ENCODE measurements at places on chromosomes 3 and 15.

DNA sequence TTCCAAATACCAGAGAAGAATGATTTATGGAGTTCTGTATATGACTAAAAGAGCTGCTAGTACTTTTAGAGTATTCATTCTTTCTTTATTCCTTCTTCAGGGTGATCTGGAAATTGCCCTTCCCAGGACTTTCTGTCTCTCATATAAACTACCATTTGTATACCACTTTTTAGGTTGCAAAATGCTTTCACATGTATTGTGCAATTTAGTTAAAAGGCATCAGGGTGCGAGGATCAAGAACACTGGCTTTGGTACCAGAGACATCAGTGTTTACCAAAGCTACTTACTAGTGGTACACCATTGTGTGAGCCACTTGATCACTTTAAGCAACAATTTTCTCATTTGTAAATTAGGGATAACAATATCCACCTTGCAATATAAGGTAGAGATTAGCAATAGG lies 251.4 kb downstream of the TIGIT start:
- DNase-seq, result no peak

GRCh38 chr15:47720555-47720954 lies 3.2 kb downstream of the SEMA6D start:
- no peak for DNase-seq

- no peak for DNase-seq
These were observed 129.4 kb downstream of the VPS8 start for GRCh38 chr3:184941408-184941807.

GRCh38 chr3:17491601-17492000 lies 250.8 kb downstream of the TBC1D5 start:
- DNase-seq, result no peak

DNA sequence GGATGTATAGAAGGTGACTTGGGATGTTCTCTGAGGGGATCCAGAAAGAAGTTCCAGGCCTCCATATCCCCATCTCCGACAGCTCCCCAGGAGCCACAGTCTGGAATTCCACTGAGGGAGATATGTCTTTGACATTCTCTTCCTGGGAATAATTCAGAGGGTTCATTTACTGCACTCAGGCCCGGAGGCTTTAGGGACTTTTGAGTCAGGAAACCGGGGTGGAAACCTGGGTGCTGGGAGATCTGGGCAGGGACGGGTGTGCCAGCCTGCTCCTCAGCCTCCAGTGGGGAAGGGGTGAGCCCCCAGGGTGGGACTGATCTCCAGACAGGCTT lies 147.7 kb downstream of the SMAD6 start:
- no peak for DNase-seq

GRCh38 chr15:29048011-29048410 lies 162.2 kb downstream of the APBA2 start:
- no peak for DNase-seq

- no peak for DNase-seq
These were observed 220.5 kb downstream of the CTNNB1 start for GRCh38 chr3:41419809-41420208.

GRCh38 chr15:73885954-73886700 lies 12.8 kb downstream of the TBC1D21 start:
- DNase-seq, result no peak

- no peak for DNase-seq
These were observed 90.4 kb upstream of the TSEN2 start for GRCh38 chr3:12393894-12394293.

DNA sequence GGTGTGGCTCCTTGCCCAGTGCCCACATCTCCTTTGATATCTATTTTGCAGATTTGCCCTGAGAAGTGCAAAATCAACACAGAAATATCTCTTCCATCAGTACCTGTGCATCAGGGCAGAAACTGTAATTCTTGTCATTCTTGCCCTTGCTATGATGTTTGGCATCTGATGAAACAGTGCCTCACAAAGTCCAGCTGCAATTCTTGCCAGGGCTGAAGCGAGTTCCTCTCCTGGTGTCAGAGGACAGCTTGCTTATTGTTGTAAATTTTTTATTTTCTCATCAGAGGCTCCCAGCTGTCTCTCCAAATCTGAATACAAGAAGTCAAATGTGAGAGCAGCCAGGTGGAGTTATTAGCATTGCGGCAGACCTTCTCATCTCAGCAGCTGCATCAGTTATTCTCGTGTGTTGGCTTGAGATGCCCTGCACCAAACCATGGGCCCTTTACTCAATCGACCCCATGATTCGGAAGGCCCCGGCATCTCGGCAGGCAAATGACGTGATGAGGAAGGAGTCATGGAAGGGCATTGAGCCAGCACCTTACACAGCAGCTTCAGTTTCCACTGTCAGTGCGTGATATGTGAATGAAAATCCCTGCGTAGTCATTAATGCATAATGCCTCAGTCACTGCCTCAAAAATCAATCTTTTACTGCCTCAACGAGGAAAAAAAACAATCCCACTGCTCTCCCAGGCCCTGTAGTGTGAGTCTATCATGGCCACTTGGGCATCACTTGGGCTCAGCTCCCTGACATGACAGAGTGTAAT lies 93.4 kb downstream of the CCNL1 start:
- no peak for DNase-seq

DNA sequence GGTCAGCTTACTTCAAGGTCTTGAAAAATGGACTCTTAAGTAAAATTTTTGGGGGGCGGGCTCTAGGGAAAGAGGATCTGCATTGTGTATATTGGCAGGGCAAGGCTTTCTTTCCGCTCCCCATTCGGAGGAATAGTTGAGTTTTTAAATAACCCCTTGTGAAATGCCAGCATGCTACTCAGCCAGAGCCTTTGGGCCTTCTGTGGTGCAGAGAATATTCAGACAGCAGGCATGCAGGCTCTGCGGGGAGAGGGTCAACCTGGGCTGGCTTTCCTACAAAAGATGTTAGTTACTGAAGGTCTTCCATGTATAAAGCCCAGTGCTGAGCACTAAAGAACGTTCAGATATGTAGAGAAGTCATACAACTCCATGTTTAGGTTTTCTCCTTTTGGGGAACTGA lies 40.6 kb downstream of the ADAMTSL3 start:
- DNase-seq, result no peak

DNA sequence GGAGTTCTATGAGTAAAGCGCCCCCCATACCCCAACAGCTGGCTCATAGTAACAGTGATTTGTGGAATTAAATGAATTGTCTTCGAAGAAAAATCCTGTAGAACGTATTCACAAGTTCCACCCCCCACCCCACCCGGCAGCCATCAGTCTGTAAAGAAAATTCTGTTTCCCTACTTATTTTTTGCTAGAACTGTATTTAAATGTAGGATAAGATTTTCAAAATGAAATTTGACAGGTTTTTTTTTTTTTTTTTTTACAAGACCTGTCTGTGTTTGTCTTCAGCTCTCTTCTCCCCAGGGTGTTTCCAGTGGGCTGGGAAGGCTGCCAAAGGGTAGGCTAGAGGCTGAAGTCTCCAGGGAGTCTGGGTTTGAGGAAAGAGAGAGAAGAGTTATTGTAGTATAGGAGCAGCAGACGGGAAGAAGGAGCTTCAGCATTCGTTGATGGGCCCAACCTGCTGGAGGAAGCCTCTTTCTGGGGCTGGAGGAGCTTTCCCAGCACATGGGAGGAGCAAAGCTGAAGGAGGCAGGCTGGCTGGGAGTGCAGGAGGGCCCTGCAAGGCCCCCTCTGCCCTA lies 130.6 kb upstream of the SEMA6D start:
- DNase-seq, result no peak

GRCh38 chr3:37107846-37108245 lies 66.5 kb downstream of the LRRFIP2 start:
- DNase-seq, result no peak

DNA sequence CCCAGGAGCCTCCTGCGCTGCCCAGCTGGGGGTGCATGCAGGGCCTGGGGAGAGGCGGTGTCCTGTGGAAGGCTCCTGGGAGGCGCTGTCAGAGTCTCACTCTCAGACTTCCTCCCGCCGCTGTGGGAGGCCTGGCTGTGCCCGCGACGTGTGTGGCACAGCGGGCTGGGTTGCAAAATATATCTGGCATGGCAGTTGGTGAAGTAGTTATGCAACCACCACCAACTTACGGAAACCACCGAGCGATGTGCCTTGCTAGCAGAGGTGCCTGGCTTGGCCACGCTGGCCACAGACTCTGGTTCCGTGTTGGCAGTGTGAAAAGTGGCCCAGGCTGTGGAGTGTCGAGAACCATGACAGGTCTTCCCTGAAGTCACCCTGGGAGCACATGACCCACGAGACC lies 30.6 kb upstream of the GATA2 start:
- DNase-seq, result no peak

DNA sequence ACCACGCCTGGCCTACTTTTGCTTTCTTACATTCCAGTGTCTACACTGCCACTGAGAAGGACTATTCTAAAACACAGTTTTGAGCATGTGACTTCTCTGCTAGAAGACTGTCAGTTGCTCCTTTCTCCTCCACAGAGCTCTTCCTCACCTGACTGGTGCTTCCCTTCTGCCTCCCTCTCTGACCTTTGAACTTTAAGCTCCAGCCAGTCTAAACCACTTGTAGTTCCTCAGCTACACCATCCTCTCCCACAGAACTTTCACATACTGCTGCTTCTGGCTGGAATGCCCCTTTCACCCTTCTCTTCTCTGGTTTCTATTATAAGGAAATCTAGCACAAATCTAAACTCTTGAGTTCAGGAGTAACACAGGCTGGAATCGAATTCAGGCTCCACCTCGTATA lies 9.1 kb downstream of the NCEH1 start:
- DNase-seq, result no peak

GRCh38 chr3:72848703-72849081 lies 447 bp upstream of the SHQ1 start:
- DNase-seq, result no peak
